ENCODE measurements at places on chromosomes 5 and 9.

DNA sequence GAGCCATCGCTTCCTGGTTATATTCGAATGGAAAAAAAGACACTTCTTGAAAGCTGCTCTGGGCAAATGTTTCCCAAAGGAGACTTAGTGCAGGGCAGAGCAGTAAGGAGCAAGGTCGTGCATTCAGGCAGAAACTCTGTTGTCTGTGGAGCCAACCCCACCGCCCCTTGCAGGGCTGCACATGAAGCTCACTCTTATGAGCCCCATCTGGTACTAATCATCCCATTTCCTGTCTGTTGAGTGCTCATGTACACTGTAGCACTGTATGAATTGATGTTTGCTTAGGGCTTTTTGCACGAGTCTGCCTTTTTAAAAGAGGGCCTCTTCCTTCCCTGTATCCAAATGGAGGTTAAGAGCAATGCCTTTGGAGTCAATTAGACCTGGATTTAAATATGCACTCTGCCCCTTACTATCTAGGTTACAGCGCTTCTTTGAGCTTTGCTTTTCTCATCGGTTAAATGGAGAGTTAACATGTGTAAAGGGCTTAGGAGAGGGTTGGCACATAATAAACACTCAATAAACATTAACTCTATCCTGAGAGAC is 25.4 kb downstream of the HMHB1 start:
- H3K4me1 ChIP-seq: no peaks in the 10 kb centered on the region
- no peaks in the 10 kb centered on the region for H3K36me3 ChIP-seq
- no peak overlapping the region for H3K4me3 ChIP-seq
- DNase-seq: no peak
- H3K27me3 ChIP-seq: no peaks in the 10 kb centered on the region

GRCh38 chr5:81225463-81225862 is 7.7 kb upstream of the CKMT2 start:
- no peak for DNase-seq
- peaks cover 4% of the 10 kb centered on the region for H3K4me1 ChIP-seq

GRCh38 chr5:172455511-172456061 is 1.3 kb upstream of the SH3PXD2B start:
- H3K27ac ChIP-seq: no peak overlapping the region
- no peaks in the 10 kb centered on the region for H3K36me3 ChIP-seq
- peak overlapping the region; percentile 91 for H3K4me3 ChIP-seq
- peaks cover 19% of the 10 kb centered on the region for H3K4me1 ChIP-seq
- peaks cover 7% of the 10 kb centered on the region for H3K27me3 ChIP-seq

GRCh38 chr9:136328622-136329041 is 1.3 kb downstream of the GPSM1 start:
- H3K27ac ChIP-seq: no peak overlapping the region
- H3K36me3 ChIP-seq: no peaks in the 10 kb centered on the region
- DNase-seq: no peak
- H3K4me1 ChIP-seq: peaks cover 6% of the 10 kb centered on the region
- peak overlapping the region; percentile 67 for H3K4me3 ChIP-seq
